ENCODE measurements at places on chromosomes 7 and 10.
A peak's percentile ranks its signal among the peaks of the same experiment; 100 is the strongest.

GRCh38 chr7:84686373-84686772, 491.8 kb upstream of the SEMA3A start:
- no peak for DNase-seq

DNA sequence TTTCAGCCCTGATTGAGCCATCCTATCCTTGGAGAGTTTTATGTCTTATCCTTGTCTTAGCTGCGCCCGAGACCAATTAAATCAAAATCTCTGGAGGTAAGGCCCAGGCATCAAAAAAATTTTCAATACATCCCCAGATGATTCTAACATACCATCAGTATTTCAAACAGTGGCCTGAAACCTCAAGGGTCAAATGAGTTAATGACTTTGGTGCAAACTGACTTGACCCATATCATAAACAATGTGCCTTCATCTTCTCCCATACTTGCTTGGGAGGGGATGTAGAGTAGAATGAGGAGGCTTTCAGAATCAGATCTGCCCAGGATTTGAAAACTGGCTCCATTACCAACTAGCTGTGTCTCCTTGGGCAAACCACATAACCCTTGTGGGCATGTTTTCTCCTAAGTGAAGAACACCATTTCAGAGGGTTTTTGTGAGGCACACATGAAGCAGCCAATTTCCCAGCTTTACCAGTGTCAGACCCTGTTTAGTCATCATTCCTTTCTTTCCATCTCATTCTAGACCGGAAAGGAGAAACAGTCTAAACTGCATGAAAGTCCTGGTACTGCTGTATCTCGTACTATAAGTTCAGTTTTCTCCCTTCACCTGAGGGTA, 35.7 kb upstream of the ATXN7L1 start:
- DNase-seq = no peak

- DNase-seq = no peak
Observed at GRCh38 chr10:95544783-95545500, 16.2 kb downstream of the SORBS1 start.

GRCh38 chr7:41328544-41328943, 374.3 kb downstream of the INHBA start:
- no peak for DNase-seq

GRCh38 chr10:27620430-27621397, 116.6 kb downstream of the RAB18 start:
- DNase-seq = no peak

- no peak for DNase-seq
Observed at GRCh38 chr7:22680482-22680911, 46.5 kb upstream of the IL6 start.

DNA sequence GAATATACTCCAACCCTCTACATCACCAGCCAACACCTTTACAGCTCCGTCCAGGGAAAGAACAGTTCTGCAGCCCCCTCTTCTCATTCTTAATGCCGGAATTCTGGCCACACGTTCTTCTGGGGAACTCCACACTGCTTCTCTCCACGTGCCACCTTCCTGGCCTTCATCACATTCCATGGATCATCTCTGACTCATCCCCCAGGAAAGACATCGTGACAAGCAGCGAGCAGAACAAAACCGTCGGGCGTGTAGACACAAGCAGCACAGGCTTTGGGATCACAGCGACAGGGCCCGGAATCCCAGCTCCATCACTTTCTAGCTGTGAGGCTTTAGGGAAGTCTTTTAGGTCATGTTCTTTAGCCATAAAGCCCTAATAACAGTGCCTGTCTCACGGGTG, 590.3 kb upstream of the FOXK1 start:
- no peak for DNase-seq

- DNase-seq = no peak
Observed at GRCh38 chr10:91462423-91462822, 52.3 kb downstream of the HECTD2 start.

DNA sequence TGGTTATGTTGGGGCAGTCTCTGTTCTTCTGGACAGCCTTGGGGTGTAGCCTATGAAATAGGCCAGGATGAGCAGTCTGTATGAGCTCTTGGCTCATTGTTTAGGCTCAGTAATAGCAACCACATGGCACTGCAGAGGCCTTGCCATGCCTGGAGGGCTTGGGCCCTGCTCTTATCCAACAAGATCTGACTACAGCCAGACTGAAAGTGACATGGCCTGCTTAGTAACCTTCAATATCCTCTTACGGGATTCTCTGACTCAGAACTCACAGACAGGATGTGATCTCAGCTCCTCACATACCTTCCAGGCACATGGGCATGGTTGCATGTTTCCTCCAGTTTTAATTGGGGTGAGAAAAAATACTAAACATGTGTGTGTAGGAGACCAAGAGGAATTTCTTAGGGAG, 289.3 kb downstream of the PTEN start:
- DNase-seq = peak; percentile 46

- peak; percentile 14 for DNase-seq
Observed at GRCh38 chr10:98030093-98030821, at the start of gene CRTAC1. TSS of gene CRTAC1 (minus strand) at chr10:98030621. CDS start at chr10:98030472, 149 bp downstream.

DNA sequence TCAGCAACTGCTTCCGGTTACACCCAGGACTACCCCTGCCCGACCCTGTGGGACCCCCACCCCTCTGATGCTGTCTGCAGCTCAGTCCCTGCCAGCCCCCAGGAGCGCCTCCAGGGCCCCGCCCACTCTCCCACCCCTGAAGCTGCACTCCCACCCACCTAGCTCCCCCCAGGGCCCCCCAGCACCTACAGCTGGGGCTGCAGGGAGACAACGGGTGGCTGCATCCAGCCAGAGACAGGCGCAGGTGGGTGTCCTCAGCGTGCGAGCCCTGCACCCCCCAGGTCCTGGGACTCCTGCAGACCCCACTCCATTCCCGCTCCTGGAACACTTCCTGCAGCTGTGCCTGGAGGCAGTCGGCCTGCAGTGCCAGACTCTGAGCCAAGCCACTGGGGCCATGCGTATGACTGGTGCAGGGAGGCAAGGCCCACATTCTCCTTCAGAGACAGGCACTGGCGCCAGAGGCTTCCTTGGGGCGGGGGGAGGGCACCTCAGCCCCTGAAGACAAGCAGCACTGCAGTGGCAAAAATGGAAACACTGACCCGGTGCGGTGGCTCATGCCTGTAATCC, 6.1 kb downstream of the CYP2W1 start:
- no peak for DNase-seq

- DNase-seq = no peak
Observed at GRCh38 chr7:118288098-118288497, 63.6 kb downstream of the ANKRD7 start.

- no peak for DNase-seq
Observed at GRCh38 chr7:52936750-52937149, 98.7 kb upstream of the POM121L12 start.

GRCh38 chr10:129849853-129850252, 114.2 kb downstream of the EBF3 start:
- DNase-seq = no peak
